ENCODE measurements at places on chromosomes 5 and 9.

GRCh38 chr9:1098551-1098950 is 48.4 kb downstream of the DMRT2 start:
- no peak for DNase-seq

DNA sequence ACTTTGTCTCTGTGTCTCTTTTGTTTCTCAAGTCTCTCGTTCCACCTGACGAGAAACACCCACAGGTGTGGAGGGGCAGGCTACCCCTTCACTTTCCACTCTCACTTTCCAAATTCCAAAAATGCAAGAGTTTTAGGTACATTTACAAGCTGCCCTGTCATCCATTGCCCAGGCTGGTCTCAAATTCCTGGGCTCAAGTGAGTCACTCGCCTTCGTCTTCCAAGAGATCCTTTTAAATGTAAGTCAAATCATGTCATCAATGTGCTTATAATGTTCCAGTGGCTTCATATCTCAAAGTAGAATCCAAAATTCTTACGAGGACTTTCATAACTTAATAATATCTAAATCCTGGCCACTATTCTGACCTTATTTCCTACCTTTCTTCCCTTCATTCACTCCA is 20.4 kb upstream of the UGCG start:
- DNase-seq = no peak

GRCh38 chr9:91966503-91966902 is 16.5 kb upstream of the ROR2 start:
- DNase-seq = no peak

GRCh38 chr5:169770109-169770508 is 133.0 kb downstream of the DOCK2 start:
- DNase-seq = no peak

GRCh38 chr9:6433410-6433809 is 20.4 kb downstream of the UHRF2 start:
- DNase-seq = no peak

GRCh38 chr5:178201927-178202235 is 2.5 kb upstream of the HNRNPAB start:
- DNase-seq = peak; percentile 7

DNA sequence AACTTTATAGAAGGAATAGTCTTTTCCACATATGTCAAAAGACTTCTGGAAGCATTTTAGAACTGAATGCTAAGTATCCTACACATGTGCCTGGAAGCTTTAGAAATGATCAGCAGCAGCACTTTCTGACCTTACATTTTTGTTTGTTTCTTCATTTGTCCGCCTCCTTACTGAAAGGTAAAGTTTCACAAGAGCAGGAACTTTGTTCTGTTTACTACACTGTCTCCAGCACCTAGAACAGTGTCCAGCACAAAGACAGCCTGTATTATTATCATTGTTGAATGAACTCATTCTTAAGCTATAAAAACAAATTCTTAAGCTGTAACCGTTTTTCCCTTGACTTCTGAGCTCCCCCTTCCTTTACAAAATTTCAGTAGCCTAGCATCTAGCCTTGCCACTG is 14.8 kb downstream of the PIP5K1B start:
- DNase-seq = no peak

- DNase-seq = no peak
Observed at GRCh38 chr5:96566833-96567587, 95.2 kb upstream of the CAST start.

DNA sequence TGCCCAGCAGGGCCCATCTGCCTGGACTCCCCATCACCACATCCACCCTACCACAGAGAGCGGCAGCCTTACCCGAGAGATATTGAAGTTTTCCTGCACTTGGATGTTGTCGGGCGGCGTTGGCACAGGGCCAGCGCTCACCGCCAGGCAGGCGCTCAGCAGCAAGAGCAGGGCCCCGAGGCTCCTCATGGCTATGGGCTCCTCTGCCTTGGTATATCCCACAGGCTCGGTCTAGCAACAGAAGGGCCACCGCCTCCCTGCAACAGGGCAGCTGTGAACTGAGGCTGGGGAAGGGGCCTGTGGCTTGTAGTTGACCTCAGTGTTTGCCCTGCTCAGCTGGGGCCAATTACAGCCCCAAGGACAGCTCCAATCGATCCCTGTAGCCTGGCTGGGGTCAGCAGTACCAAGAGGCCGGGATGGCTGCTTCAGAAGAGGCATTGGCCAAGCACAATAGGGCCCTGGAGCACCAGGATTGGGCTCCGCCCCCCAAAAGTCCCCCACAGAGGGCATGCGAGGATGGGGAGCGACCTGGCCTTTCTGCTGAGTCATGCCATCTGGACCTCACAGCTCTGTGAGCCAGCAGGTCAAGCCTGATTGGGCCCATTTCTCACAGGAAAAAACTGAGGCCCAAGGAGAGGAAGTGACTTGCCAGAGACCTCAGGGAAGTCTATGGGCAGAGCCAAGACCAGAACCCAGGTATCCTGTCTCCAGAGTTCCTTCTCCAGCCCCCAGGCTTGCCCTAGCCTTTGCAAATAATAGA is at the start of gene AMBP:
Gene AMBP, minus strand, starts transcription at position 280 of the 760 bp plus-strand sequence. Its CDS starts 91 bp downstream, at position 189.
- DNase-seq = no peak

- no peak for DNase-seq
Observed at GRCh38 chr9:113177251-113177650, 26.4 kb downstream of the SLC31A2 start.
